ENCODE measurements at places on chromosomes 16 and 17. TPM values are rescaled to one million over a fixed set of nuclear protein-coding genes. Genes with fewer than 3 reads are reported as not detected.

DNA sequence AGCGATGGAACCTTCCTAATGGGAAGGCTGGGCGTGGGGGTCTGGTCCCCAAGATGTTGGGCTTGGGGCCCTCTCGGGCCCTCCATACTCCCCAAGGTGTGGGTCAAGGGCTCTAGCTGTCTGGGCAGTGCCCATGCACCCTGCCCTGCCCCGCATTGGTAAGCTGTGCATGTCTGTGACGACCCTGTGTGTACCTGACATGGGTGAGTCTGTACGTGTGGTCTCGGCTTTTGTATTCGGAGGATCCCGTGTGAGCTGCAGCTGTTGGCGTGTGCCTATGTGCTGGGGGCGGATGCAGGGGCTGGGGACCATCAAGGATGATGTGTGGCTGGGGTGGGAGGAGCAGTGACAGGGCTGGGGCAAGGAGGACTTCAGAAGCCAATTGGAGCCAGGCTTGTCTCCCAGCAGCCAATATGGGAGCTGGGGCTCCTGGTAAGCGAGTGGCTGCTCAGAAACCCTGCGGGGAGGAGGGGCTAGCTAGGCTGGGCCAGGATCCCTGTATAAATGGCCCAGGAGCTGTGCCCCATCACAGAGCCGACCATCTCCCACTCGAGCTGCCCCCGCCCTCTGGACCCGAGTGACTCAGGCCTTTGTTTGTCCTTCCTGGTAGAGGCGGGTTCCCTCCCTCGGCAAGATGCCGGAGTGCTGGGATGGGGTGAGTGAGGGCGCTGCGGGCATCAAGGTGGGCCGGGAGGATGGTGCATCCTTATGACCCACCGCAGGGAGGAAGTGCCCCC is at the start of gene NDRG4:
TSS of gene NDRG4 (plus strand) at position 529 of the 737 bp plus-strand sequence. CDS start at position 635, 106 bp downstream.
- no peak within 1 kb of the TSS for H3K27ac ChIP-seq
- peak; percentile 73 for DNase-seq
- H3K36me3 ChIP-seq, result no peaks in the 10 kb centered on the region
- H3K27me3 ChIP-seq, result peaks cover 6% of the 10 kb centered on the region
- H3K4me1 ChIP-seq, result peaks cover 33% of the 10 kb centered on the region

GRCh38 chr16:49521734-49522325 is 148.2 kb downstream of the C16orf78 start:
- H3K36me3 ChIP-seq, result no peaks in the 10 kb centered on the region
- no peak overlapping the region for H3K27ac ChIP-seq
- H3K27me3 ChIP-seq, result no peaks in the 10 kb centered on the region
- H3K4me1 ChIP-seq, result no peaks in the 10 kb centered on the region

TBC1D26 gene
- 0.71 TPM for total RNA-seq

HID1 gene
- 15.1 TPM for total RNA-seq

DNA sequence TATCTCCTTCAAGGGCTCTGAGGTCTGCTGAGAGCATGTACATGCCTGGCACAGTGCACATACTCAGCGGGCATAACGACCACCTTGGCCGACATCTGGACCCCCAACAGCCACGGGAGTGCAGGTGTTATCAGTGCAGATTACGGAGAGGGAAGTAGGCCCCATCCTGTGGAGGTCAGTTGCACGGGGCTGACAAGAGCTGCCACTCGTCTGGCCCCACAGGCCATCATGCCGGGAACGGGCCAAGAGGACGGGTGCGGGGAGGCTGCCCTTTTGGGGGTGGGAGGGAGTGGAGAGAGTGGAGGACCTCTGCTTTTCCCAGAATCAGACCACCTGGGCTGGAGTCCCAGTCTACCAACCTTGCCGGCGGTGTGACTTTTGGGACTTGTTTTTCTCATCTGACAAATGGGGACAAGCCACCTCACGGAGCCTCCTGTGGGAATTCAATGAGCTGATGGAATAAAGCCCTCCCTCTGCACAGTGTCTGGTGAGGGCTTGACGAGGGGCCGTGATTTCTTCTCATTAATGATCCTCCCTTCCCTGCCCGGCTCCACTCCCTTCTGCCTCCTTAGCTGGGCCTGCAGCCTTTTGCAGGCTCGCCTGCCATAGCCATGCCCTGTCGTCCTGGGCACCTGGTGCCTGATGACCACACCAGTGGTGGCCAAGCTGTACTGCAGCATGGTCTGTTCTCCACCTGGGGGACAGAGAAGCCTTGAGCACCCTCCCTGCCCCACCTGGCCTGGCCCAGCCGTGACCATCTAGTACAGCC is 4.6 kb downstream of the PRSS33 start:
- H3K27ac ChIP-seq, result no peak overlapping the region
- H3K36me3 ChIP-seq, result no peaks in the 10 kb centered on the region
- H3K27me3 ChIP-seq, result 0 out of 2 replicates have a peak, but pooled peaks cover 3% of the 10 kb centered on the region
- H3K4me3 ChIP-seq, result no peak overlapping the region

MT1G gene
- 17.7 TPM for total RNA-seq

P2RX5 gene
- 15.5 TPM for total RNA-seq

GRCh38 chr16:48365025-48365600 is 20.1 kb downstream of the SIAH1 start:
- peaks cover 10% of the 10 kb centered on the region for H3K36me3 ChIP-seq
- DNase-seq, result no peak
- peak overlapping the region; percentile 81 for H3K4me3 ChIP-seq
- peaks cover 2% of the 10 kb centered on the region for H3K4me1 ChIP-seq

GRCh38 chr17:54932711-54933110 is 32.1 kb downstream of the TOM1L1 start:
- H3K36me3 ChIP-seq, result peaks cover 45% of the 10 kb centered on the region
- no peak for DNase-seq
- no peaks in the 10 kb centered on the region for H3K27me3 ChIP-seq
- H3K4me3 ChIP-seq, result no peak overlapping the region
- H3K4me1 ChIP-seq, result no peaks in the 10 kb centered on the region

SMIM5 gene
- not detected for total RNA-seq

CRHR1 gene
- 0.56 TPM for total RNA-seq

- H3K36me3 ChIP-seq, result peaks cover 17% of the 10 kb centered on the region
- no peaks in the 10 kb centered on the region for H3K27me3 ChIP-seq
- no peak for DNase-seq
- H3K4me3 ChIP-seq, result no peak overlapping the region
- H3K27ac ChIP-seq, result no peak overlapping the region
Observed at GRCh38 chr16:68066763-68067162, 18.4 kb upstream of the NFATC3 start.

HBQ1 gene
- 1.4 TPM for total RNA-seq

Data from H1 (cell line).